NCI-H2029 treated with DMSO at 0.1 percent for 48 hours (cell line): ENCODE measurements at places on chromosomes 12 and 14.

DNA sequence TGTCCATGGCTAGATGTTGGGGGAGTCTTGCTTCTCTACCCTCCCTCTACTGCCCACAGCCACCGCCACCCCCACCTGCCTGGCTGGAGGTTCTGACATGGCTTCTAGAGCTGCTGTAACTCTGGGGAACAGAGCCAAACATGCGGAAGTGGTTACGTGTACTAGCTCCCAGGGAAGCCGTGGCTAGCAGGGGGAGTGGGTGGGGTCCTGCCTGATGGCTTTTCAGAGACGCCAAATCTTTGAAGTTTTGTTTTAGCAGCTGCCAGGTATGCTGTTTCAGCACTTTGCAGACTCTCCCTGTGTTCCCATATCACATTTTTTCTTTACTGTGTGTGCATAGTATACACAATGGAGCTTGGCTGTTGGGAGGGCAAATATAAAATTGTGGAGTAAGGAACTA is 150.3 kb downstream of the TGFB3 start:
- DNase-seq, result peak; percentile 11

DNA sequence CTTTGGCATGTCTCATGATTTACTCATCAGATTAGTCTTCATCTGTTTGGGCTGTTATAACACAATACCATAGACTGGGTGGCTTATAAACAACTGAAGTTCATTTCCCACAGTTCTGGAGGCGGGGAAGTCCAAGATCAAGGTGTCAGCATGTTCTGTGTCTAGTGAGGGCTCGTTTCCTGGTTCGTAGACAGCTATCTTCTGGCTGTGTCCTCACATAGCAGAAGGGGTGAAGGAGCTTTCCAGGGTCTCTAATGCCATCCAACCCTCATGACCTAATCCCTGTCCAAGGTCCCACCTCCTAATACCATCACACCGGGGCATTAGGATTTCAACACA is 30.8 kb upstream of the NRDE2 start:
- no peak for DNase-seq

DNA sequence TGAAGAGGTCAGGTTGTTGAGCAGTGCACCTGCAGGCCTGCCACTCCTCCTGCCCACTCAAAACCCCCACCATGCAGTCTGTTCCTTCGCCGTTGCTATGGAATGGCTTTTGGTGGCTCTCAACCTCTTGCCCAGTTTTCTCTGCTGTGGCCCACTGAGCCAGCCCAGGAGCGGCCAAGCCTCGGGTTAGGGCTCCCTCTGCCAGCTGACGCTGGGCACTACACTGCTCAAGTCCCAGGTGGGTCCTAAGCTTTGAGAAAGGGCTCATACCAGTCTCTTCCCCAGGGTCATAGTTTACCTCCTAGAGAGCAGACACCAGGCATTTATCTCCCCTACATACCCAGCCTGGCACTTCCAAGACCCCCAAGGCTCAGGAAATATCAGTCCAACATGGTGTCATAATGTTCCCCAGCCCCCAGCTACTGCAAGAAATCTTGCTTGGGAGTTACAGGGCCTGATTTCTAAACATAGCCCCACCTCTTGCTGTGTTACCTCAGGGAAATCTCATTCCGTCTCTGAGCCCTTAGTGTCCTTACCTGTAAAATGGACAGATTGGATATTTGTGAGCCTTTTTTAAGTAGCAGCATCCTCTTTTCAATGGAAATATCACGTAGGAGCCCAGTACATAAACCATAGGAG is 59.4 kb downstream of the TSPAN11 start:
- peak; percentile 68 for DNase-seq

DNA sequence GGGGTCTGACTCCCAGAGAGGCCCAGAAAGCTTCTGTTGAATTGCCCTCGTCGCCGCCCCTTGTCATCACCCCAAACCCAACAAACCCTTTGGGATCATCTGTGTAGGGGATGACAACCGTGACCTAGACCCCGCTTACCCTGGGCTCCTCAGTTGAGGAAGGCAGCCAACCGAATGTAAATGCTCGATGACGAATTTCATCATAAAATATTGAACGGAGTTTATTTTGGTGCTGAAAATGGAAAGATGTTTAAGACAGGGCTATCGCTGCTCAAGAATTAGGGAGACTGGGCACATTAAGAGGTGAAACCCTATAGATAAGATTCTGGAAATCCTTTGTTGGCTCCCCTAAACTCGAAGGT is 512 bp downstream of the ACTR10 start:
- DNase-seq, result peak; percentile 47

DNA sequence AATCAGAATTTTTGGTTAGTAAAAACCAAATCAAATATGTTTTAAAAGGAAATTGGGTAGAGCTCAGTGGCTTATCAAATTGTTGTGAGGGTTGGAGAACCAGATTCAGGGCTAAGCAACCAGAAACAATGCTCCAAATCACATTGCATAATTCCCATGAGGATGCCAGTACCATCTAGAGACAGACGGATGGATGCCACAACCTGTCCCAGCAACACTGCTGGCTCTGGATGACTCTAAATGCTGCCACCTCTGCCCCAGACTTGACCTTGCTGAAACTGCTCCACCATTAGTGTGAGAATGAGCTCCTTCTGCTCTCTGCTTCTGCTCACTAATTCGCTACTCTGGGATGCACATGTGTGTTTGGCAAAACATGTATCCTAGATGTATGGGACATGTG is 43.9 kb downstream of the FRS2 start:
- no peak for DNase-seq

GRCh38 chr12:49885118-49885517 is 18.6 kb downstream of the FAIM2 start:
- no peak for DNase-seq

- DNase-seq, result no peak
These were observed 923.4 kb downstream of the NRXN3 start for GRCh38 chr14:79093531-79093930.

DNA sequence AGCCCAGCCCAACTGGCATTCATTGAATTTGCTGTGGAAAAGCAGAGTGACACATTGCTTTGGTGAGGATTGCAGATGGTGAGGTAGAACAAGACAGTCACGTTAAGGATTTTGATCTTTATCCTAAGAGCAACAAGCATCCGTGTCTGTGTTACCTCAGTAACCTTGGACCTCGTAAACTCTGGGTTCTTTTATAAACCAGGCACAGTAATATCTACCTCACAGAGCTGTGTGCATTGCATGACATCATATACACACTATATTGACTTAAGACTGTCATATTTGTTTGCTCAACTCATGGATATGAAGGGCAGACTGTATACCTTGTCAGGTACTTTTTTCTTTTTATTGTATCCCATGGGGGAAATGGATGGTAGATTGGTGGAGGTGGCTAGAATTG is 156.2 kb downstream of the ETV6 start:
- no peak for DNase-seq

- no peak for DNase-seq
These were observed 26.5 kb downstream of the GPR68 start for GRCh38 chr14:91218014-91218413.

DNA sequence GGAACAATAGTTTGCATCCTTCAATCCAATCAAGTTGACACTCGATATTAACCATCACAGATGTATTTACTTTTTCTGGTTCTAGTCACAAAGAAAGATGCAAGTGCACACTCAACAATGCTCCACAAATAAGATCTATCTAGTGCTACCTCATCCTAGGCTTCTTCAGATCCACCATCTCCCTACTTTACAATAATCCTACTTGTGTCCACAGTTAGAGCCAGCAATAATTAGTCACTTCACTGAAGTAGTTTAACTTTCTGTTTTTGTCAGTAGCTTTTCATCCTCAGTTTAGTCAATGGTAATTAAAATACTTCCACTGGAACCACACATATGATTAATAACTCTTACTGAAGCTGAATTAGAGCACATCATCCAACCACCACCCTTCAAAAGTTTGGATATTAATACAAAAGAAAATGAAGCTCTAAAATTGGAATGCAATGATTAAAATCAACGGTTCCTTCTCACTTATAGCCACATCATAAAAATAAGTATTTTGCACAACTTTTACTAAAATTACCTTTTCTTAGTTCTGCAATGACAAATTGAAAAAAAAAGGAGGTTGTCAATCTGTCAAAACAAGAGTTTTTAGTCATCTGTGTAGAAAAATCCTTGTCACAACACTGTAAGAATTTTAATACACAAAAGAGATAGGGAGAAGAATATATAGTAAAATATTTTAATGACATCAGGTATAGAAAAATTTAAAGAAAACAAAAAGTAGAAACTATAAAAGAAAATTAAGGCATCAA is 28.2 kb upstream of the SNRPF start:
- no peak for DNase-seq

GRCh38 chr12:82408844-82409243 is 50.5 kb downstream of the METTL25 start:
- no peak for DNase-seq

- no peak for DNase-seq
These were observed 112.4 kb upstream of the SLC38A4 start for GRCh38 chr12:46938071-46938678.

GRCh38 chr12:8453021-8453513 is 2.7 kb upstream of the CLEC6A start:
- DNase-seq, result no peak

DNA sequence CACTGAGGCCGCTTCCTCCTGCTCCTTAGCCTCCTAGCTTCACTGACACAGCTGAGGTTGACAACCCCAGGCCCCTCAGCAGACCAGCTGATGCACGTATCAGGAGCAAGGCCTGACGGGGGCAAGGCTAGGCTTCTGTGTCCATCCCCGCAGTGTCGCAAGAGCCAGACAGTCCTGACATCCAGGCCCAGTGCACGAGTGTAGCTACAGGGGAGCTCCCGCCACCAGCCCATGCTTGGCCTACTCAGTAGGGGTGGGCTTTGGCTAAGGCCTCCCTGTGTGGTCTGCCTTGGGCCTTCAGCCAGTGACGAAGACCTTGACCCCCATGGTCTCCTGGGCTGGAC is 179.1 kb downstream of the DPF3 start:
- no peak for DNase-seq

- no peak for DNase-seq
These were observed 936 bp downstream of the AKT1 start for GRCh38 chr14:104794631-104794992.

DNA sequence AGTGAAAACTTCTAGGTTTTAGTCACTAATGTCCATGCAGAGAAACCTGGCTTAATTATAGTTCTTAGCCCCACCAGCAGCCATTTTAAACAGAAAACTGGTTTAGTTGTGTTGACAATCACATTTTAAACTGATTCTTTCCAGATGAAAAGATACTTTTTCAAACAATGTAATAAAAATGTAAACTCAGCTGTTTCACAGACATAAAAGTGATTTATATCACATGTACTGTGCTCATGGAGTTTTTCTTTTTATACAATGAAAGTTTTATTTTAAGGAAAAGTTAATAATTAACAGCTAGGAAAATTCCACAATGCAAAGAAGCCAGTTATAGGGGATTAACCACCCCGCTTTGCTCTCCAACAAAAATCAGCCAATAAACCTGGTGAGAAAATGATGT is 129.7 kb downstream of the PAX9 start:
- no peak for DNase-seq

DNA sequence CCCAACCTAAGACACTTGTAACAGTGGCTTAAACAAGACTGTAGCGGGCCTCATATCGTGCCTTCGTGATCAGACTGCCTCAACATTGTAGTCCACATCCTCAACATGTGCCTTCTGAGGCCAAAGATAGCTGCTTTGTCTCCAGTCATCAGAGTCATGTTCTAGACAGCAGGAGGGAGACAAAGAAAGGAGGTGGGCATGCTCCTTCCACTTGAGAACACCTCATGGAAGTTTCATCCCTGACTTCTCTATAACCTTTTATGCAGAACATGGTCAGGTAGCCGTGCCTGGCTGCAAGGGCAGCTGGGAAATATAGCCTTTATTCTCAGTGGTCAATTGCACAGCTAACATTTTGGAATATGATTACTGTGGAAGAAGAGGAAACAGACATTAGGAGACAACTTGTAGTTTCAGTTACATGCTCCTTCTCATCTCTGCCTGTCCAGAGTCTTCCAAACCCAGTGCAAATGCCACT is 25.3 kb upstream of the DHRS2 start:
- DNase-seq, result no peak

DNA sequence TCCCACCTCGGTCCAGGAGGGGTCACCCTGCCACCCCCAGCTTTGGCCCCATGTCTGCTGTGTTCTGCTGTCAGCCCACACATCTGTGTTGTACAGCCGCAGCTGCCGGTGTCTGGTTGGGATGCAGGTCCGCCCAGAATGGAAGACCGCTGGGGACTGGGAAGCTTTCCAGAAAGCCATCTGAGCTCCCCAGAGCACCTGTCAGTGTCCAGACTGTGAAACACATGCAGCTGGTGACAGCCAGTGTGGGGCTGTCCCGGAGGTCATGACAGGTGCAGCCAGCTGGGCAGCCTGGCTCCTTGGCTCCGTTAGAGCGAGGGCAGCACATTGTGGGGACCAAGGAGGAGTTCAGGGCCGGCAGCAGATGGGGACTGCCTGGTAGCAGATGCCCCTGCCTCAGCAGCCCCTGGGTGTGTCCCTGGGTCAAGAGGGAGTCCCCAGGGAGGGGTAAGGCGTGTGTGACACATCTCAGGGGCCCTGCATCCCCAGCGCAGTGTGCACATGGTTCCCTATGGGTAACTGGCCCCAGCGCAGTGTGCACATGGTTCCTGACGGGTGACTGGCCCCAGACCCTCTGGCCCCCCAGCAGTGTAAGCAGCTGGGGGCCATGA is 16.4 kb downstream of the CEP170B start:
- peak; percentile 25 for DNase-seq
